Astrocyte (in vitro differentiated cells and primary cell): ENCODE measurements at places on chromosomes 6 and 20. TPM values are rescaled to one million over a fixed set of nuclear protein-coding genes. Genes with fewer than 3 reads are reported as not detected.

LRRN4 gene
- total RNA-seq, result 1.0 and 1.1 TPM in 2 replicates

GRCh38 chr20:19009081-19009688 lies 195.6 kb downstream of the SCP2D1 start:
- no peak for DNase-seq

PRPF6 gene
- 52.3 and 52.6 TPM in 2 replicates for total RNA-seq

- no peak for DNase-seq
Measured at GRCh38 chr20:50093240-50093639, 19.7 kb downstream of the UBE2V1 start.

- DNase-seq, result no peak
Measured at GRCh38 chr6:35043381-35044130, 97.6 kb downstream of the TCP11 start.
